ENCODE measurements at places on chromosomes 2 and 18.

GRCh38 chr18:10899481-10899880, 249.9 kb downstream of the PIEZO2 start:
- no peak for DNase-seq

DNA sequence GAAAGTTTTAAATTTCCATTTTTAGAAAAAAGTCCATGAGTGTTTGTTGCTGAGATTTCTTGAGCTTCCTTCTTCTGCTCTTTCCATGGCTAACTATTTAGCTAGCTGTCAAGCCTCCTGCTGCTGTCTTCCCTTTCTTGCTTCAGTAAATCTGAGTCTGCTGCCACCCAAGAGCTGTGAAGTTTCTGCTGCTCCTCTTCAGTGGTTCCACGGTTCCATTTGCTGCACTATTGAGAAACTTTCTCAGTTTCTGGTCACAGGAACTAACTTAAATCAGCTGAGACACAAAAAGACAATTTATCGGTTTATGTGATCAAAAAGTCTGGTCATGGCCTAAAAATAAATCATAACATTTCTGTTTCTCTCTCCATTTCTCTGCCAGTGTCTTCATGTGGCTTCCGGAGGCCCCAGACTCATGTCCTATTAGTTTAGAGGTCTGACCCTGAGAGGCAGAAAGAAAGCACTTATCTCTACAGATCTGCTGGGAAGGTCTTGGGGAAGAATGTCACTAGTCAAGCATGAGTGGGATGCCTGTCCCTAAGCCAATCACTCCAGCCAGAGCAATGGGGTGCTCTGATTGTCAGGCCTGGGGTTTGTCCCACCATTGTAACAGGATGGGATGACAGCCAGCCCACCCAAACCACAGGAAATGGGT, 73.0 kb upstream of the ARL4C start:
- no peak for DNase-seq

DNA sequence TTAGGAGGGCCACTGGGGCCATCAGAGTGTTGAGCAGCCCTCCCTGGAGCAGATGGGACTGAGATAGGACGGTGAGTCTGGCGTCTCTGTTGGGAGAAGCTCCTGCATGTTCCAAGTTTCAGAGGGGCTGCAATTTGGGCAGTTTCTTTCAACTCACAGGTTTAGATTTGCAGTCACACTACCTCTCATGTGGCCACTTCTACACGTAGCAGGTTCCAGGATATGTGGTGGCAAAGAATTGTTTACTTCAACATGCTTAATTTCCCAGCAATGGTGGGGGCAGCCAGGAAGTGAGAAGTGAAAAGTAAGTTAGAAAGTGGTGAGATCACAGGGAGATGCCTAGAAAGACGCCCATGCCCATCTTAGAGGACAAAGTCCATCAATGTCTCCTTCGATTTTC, 9.3 kb downstream of the NCK2 start:
- no peak for DNase-seq

GRCh38 chr18:23238651-23239349, 103.5 kb downstream of the CABLES1 start:
- no peak for DNase-seq

DNA sequence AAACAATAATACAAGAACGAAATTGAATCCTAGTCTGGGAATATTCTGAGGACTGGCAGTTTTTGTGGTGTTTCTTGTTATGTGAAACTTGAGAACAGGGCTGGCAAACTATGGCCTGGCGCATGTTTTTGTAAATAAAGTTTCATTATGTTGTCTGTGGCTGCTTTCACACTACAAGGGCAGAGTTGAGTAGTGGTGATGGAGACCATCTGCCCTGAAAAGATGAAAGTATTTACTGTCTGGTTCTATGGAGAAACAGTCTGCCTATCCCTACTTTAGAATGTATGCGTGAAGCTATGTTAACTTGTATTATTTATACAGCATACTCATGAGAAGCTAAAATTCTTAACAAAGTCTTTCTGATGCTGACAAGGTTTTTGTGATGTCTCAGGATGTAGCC, 351.9 kb downstream of the LRRTM1 start:
- no peak for DNase-seq

DNA sequence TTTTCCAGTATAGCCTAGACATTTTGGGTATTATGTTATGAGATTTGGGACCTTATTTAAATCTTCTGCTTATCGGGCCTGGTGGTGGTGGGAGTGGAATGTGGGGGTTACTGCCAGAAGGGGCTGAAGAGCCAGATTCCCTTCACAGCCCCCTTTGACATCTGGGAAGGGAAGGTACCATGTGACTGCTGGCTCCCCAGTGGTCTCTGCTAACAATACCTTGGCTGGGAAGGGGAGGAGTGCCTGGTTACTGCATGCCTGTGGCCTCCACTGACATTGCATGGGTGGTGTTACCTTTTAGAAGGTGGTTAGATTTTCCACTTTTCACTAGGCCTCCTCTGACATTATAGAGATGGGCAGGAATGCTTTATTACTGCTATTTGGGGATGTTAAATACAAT, 8.0 kb downstream of the ATP9B start:
- no peak for DNase-seq

DNA sequence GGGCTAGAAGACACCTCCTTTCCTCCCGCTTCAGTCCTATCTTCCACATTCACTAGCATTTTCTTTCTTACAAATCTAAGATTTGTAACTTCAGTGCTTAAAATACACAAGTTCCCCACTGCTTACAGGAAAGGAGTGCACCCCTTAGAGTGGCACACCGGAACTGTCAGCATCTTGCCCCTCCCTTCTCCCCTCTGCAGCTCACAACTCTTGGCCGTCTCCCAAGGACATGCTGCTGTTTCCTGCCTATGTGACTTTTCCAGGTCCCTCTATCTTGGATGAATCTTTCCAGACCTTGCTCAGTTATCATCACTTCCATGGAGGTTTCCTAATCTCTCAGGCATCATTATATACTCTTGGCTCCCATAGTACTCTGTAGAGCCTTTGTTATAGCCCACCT, 334.8 kb downstream of the CELF4 start:
- DNase-seq = no peak

GRCh38 chr18:8747440-8747937, 42.1 kb downstream of the MTCL1 start:
- DNase-seq = peak; percentile 50

All from epithelial cell of esophagus (primary cell).